ENCODE measurements at places on chromosomes 12 and 14.

GRCh38 chr12:93144109-93144508 is 215.0 kb upstream of the EEA1 start:
- no peak for DNase-seq

GRCh38 chr12:108788076-108788782 is 56.9 kb upstream of the CORO1C start:
- no peak for DNase-seq

DNA sequence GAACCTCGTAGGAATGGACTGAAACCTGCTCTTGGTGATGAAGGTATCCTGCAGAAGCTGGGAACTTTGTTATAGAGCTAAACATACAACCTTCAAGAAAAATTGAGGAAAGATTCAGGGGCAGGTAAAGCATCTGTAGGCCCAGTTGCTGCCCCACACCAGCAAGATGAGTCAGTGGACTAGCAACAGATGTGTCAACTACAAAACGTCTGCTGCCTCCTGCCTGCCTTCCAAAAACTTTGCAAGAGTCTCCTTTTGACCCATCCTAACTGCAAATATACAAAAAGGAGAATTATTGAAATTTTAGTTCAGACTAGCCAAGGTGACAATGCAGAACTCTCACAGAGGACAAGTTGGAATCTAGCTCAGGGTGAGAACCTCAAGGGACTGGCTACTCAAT is 60.9 kb upstream of the TMTC1 start:
- DNase-seq = no peak

GRCh38 chr12:88566430-88566829 is 13.8 kb downstream of the KITLG start:
- no peak for DNase-seq

GRCh38 chr14:20578784-20579502 is 8.9 kb downstream of the RNASE11 start:
- DNase-seq = no peak

DNA sequence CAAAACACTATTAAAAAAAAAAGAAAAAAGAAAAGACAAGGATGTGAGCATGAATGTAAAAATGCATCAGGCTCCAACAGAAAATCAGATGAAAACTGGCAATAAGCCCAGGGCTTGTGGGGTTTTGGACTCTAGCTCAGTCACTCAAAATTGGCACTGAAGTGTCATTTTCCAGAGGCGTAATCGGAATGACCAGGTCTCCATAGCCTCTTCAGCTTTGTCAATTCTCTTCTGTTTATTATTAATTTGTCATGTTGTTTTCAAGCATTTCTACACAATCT is 137.2 kb upstream of the TRHDE start:
- no peak for DNase-seq

DNA sequence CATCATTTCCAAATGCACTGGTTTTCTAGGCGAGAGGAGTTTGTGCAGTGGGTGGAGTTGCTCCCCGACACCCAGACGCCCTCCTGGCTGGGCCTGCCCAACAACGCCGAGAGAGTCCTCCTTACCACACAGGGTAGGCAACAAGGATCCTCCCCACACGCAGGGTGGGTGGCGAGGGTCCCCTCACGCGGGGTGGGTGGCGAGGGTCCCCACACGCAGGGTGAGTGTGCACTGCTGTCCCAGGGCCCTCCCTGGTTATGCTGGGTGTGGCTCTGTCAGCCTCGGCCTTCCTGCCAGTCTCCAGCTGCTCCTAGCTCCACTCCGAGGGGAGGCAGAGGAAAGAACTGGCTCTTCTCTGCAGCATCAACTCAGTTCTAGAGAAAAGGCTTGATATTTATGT is 42.3 kb downstream of the HSP90AA1 start:
- DNase-seq = no peak

GRCh38 chr14:31038521-31039166 is 12.5 kb upstream of the STRN3 start:
- DNase-seq = no peak

DNA sequence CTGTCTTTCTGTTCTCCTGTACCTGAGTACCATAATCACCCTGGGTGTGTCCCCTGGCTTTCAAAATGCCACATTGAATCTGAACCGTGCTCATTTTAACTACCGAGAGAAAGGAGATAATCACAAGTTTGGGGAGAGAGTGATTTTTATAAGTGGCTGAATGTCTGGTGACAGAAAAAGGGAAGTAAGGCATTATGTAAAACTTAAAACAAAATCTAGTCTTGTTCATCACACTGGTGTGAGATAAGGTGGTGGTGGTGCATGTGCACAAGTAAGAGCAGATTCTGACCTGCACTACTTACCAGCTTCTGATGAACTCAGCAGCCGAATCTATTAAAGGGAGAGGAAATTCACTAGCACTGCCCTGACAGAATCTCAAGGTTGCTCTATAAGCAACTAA is 56.3 kb downstream of the SPPL3 start:
- DNase-seq = no peak

- no peak for DNase-seq
Measured at GRCh38 chr14:72715215-72715849, 178.6 kb downstream of the DPF3 start.

DNA sequence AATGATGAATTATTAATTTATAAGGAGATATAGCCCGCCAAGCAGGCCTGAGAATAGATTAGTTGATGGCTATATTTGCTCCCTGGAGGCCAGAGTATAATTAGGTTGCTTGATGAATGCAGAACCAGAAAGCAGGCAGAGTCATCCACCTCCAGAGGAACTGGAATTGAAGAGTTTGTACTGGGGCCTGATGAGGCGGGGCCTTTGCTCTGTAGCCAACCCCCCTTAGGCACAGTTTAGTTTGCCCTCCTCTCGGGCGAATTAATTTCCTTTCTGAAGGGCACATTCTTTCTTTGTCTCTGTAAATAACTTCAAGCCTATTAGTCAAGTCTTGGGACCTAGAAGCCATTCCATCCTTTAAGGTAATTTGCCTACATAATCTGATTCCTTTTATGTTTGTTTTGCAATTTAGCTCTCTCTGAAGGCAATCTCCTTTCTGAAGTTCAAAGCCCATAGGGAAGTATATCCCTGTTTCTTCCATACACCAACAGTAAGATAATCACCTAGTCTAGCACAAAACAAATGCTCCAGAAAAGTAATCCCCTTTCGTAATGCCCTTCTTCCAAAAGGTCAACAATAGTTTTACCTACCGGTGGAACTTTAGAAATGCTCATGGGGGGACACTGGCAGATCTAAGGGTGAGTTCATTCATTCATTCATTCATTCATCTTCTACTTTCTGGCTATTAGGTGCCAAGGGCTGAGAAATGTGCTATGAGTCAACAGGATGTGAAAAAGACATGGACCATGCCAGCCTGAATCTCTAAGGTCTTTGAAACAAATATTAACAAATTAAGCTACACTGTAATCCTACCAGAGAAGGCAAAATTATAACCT is 84.8 kb upstream of the NUDT4 start:
- no peak for DNase-seq

DNA sequence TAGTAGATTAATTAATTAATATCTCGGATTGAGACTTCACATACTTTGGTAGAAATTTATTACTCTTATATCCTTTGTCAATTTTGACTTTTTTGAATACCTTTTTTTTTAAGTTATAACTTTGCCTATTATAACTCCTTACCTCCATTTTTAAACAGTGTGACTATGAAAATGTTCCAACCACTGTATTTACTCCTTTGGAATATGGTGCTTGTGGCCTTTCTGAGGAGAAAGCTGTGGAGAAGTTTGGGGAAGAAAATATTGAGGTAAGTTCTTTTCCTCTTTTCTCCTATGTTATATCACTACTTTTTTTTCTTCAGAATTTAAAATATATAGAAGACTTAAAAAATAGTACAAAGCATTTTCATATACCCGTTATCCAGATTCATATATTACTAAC is 27.8 kb downstream of the EID3 start:
- DNase-seq = no peak

DNA sequence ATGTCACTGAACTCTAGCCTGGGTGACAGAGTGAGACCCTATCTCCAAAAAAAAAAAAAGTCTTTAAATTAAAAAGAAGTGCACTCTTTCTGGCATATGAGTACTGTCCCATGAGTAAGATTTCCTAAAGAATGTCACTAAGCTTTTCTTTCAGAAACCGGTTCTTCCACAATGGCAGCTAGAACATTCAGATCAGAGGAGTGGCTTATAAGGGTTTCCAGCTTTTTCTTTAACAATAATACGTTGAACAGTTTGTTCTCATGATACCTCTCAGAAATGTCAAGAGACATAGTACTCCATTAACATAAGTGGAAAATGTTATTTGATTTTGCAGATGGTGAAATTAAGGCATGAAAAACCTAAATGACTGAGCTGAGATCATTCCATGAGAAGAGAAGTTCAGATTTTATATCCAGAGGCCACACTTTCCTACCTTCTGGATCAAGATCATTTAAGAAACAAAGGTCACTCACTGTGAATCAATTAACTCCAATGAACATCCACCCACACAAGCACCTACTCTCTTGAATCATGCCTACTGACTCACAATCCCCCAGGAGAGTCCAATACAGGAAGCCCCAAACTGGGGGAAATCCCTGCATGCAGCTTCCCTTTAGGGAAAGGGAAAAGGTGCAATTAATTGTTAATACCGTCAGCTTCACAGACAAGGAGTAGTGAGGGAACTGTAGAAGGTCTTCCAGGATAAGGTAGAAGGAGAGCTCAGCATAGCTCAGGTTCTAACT is 86.9 kb downstream of the SPTSSA start:
- DNase-seq = no peak

DNA sequence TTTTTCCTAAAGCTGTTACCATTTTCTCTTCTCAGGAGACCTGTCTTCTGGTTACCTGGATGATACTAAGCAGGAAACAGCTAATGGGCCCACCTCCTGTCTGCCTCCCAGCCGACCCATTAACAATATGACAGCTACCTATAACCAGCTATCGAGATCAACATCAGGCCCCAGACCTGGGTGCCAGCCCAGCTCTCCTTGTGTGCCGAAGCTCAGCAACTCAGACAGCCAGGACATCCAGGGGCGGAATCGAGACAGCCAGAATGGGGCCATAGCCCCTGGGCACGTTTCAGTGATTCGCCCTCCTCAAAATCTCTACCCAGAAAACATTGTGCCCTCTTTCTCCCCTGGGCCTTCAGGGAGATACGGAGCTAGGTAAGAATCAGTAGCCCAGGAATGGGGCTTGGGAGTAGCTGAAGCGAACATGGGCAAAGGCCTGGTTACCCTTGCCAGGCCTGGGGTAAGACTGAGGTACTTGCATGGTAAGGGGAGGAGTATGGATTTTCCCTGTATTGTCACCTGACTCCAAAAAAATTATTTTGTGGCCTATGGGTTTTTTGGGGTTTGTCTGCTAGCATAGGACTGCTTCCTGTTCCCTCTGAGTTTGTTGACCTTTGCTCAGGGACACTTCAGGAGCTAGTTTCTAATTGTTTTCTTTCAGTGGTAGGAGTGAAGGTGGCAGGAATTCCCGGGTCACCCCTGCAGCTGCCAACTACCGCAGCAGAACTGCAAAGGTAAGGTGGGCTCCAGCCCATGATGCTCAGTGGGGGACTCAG is 26.6 kb downstream of the TRAFD1 start:
- DNase-seq = no peak

GRCh38 chr14:104604458-104605449 is at the start of gene TMEM179:
TSS of gene TMEM179 (minus strand) at chr14:104604772. CDS start at chr14:104604741, 31 bp downstream.
- peak; percentile 21 for DNase-seq

DNA sequence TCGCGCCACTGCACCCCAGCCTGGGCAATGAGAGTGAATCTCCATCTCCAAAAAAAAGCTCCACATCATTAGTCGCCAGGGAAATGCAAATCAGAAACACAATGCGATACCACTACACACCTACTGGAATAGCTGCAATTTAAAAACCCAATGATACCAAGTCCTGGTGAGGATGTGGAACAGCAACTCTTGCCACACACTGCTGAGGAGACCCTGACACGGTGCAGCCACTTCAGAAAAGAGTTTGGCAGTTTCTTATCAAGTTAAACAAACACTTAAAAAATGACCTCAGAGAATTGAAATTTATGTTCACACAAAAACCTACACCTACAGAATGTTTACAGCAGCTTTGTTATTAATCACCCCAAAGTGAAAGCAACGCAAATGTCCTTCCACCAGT is 12.1 kb downstream of the P2RX2 start:
- DNase-seq = no peak

GRCh38 chr12:14252697-14253096 is 112.8 kb upstream of the ATF7IP start:
- DNase-seq = no peak

- no peak for DNase-seq
Measured at GRCh38 chr12:115755061-115755724, 522.3 kb downstream of the MED13L start.

- DNase-seq = no peak
Measured at GRCh38 chr14:103146141-103146709, 23.0 kb downstream of the TNFAIP2 start.

- no peak for DNase-seq
Measured at GRCh38 chr12:107457362-107457935, 228.2 kb upstream of the PWP1 start.

GRCh38 chr14:79165471-79166090 is 995.4 kb downstream of the NRXN3 start:
- no peak for DNase-seq

DNA sequence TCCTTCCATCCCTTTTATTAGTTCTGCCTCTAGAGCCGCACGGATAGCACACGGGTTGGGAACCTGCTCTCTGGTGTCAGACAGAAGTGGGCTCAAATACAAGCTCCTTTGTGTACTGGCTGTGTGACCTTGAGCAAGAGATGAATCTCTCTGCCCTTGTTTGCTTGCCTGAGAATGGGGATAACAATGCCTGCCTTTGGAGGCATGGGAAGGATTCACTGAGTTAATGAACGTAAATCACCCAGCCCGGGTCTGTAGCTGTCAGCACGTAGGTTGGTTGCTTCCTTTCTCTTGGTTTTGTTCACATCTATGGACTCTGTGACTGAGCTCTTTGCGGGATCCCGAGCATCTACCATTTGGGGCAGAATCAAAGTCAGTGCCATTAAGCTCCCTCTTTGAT is 79.3 kb upstream of the NRXN3 start:
- no peak for DNase-seq

- DNase-seq = no peak
Measured at GRCh38 chr12:131486451-131487230, 224.2 kb upstream of the SFSWAP start.

DNA sequence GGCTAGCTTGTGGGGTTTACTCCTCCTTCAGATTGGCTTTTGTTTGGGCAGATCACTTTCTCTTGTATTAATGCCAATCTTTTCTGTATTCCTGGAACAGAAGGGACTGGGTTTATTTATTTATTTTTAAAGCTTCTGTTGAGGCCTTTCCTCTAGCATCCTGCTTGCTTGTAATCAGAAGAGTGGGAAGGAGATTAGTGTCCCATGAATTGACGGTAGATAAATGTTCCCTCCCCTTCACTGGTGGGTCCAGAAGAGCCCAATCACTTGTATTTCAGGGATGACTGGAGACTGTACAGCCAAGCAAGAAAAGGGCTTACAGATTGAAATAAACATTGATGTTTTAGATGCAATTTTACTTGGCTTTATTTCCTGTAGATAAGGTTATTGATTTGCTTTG is 71.0 kb downstream of the LIN52 start:
- no peak for DNase-seq

Measured in activated T-cell treated with anti-CD3 and anti-CD28 coated beads, Interleukin-2, amount 50 U/mL, for 72 hours (primary cell).